Ascending aorta (tissue), 2 donors: ENCODE measurements at places on chromosomes 13 and 19.

DNA sequence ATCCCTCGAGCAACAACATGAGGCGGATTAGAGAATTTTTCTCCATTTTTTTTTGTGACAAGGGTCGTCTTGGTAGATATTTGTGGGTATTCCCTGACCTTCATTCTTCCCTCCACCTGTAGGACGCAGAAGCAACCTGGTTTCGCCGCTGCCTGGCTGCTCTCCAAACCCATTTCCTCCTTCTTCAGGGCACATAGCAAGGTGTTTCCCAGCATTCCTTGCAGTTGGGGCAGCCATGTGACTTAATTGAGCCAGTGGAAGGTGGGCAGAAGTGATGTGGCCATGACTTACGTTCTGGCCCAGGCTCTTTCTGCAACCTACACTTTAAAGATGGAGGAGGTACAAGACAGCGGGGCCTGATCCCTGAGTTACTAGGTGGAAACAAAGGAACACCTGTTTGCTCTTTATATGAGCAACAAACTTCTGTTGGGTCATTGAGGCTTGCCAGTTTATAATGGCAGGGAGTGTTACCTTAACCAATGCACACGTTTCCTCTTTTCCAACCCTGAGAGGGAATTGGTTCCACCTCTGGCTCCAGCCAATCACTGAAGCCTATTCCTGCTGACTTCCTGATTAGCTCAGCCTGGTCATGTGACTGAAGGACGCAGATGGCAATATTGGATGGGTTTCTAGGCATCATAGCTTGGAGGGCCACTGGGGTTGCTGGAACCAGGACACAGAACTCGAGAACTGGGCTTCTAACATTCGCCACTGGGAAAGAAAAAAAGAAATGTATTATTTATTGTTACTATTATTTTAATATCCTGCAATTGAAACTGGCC lies 30.8 kb upstream of the ZNRF4 start:
- no peak for DNase-seq

- DNase-seq, result no peak
These were observed 624 bp downstream of the GPR32 start for GRCh38 chr19:50770888-50771287.

- DNase-seq, result no peak
These were observed 1.6 kb downstream of the RNASEH2B start for GRCh38 chr13:50911081-50911631.

DNA sequence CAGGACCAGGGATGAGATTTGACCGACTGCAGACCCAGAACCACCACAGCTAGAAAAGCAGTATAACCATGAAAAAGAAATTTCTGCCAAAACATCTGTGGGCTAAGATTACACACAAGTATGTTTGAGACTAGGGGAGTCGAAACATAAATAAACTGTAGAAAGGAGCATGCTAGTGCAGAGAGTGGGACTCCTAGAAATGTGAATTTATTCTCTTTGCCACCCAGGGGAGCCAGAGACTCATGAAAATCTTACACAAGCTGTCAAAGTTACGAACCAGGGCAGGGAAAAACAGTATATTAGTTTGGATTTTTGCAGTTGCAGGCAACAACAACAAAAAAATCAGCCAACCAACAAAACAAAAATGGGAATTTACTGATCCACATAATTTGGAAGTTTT lies 12.3 kb upstream of the HSPH1 start:
- DNase-seq, result no peak

- no peak for DNase-seq
These were observed 484 bp downstream of the IL11 start for GRCh38 chr19:55369653-55370304.

GRCh38 chr19:38388349-38389100 lies at the start of gene SPRED3:
Gene SPRED3, plus strand, starts transcription at chr19:38388697. Its CDS starts 1,606 bp downstream, at chr19:38390303.
- DNase-seq, result no peak

DNA sequence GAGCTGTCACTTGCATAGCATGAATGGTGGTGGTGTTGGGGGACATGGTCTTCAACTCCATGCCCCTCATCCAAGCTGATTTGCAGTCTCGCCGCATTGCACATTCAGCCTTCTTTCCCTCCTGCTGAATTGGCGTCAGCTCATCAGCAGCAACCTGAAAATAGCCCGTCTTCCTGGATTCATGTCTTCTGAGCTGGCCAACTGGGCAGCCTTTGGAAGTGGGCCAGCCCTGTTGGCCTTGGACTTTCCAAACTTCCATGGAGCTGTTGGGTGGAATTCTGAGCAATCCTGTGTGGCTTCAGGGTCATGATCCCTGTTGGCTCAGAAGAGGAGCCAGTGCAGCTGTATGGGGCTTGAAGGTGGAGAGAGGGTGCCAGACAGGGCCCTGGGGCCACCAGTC lies 68.8 kb downstream of the ZNF536 start:
- DNase-seq, result no peak

DNA sequence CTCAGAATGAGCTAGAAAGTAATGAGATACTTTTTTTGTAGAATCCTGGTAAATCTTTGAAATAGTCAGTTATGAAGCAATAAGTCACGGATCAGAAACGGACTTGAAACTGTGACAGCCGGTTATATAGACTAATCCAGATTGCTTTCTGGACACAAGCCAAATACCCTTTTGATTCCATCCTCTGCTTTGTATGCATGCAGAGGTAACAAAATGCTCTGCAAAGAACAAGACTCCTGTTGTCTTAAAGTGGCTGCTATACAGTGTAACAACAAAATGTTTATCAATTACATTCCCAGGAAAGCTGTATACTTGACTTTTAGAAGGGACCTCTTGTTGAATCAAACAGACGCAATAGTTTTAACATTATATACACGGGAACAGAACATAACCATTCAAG lies 66.5 kb upstream of the STARD13 start:
- no peak for DNase-seq

GRCh38 chr19:4645718-4646117 lies 6.4 kb downstream of the TNFAIP8L1 start:
- no peak for DNase-seq

DNA sequence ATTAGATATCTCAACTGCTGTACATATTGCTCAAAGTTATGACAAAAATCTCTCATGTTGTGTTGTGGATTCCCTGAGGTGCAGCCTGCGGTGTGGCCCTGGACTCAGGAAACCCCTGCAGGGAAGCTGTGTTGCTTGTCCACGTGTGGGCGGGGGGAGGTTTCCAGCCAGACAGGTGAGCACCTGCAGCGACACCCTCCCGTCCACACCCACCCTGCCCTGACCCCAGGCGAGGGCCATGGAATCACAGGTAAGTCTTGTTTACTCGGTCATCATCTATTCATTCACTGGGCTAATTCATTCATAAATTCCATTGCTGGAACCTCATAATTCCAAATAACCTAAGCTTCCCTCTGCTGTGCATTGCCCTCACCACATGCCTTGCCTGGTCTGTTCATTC lies 14.1 kb downstream of the PLPP2 start:
- no peak for DNase-seq

- no peak for DNase-seq
These were observed 644 bp downstream of the MED26 start for GRCh38 chr19:16627193-16627927.

DNA sequence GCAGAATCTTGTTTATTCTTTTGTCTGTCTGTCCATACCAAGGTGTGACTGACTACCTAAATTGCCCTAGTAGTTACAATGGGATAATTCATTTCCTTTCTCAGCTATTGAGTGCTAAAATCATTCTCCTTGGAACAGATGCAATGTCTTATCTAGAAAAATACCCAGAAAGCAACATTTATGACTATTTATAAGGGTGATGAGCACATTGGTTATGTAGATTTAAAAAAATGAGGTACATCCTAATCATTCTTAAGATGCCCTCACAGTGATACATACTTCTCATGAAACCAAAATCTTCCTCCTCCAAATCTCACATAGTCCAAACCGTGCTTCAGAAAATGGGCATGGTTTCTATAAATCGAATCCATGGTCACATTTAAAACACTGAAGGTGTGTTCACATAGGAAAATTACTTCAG lies 11.6 kb upstream of the UBE2L5 start:
- DNase-seq, result no peak

DNA sequence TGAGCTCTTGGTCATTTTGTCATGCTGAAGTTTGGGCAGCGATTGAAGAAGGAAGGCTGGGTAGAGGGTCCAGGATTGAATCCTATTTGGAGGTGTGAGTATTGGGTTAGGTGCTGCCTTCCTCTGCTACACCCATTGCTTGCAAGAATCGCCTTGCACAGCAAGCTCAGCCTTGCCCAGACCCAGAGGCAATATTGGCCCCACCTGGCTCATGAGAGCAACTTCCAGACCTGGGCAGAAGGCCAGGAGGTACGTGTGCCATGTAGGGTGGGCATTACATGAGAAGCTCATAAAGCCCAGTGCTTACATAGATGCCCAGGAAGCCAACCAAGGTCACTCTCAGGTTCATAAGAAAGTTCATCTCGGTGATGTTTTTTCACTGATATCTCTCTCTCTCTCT lies 718.0 kb downstream of the EFNB2 start:
- no peak for DNase-seq

- DNase-seq, result peak; percentile 22
These were observed 94.0 kb upstream of the RFC3 start for GRCh38 chr13:33723772-33724435.

DNA sequence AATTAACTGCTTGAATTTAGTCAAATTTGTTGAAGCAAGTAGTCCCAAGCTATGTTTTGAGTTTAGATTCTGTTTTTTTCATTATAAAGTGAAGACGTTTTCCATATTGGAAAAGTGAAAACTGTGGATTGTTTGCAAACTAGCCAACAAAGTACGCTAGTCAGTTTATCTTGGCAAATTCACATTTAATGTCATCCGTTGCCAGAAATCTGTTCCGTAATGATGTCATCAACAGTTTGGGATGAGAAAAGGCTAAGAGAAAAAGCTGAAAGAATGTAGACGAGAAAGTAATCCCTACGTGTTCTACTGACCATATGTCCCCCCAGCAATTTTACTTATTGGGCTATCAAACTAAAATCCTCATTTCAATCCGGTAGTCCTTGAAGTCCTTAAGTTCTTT lies 419.6 kb downstream of the GPC6 start:
- DNase-seq, result no peak

DNA sequence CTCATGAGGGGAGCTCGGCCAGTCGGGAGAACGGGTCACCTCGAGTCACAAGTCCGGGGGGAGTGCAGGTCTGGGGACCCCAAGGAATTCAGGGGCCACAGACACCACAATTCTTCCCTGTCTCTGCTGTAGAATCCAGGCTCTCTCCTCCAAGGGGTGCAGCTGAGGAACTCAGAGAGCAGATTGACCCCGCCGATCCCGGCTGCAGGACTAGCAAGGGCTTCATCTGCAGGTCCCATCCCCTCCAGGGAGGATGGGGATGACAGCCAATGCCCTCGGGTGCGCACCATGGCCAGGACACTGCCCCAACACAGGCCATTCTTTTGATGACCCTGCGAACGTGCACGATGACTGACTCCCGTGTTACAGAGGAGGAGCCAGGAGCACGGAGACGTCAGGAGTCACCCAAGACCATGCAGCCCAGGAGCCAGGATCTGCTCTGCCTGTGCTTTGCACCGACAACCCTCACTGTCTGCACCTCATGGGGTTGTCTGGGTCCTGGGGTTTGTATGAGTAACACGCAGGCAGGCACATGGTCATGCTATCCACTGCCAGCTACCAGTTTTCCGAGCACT lies 48.5 kb upstream of the TUBGCP3 start:
- DNase-seq, result no peak

GRCh38 chr13:60282708-60283107 lies 114.3 kb upstream of the TDRD3 start:
- no peak for DNase-seq

- DNase-seq, result no peak
These were observed 727.7 kb downstream of the UQCRFS1 start for GRCh38 chr19:28485292-28485691.
